ENCODE measurements at places on chromosomes 4 and X.

GRCh38 chr4:138935-139334 is 14.6 kb downstream of the ZNF718 start:
- no peak for DNase-seq

DNA sequence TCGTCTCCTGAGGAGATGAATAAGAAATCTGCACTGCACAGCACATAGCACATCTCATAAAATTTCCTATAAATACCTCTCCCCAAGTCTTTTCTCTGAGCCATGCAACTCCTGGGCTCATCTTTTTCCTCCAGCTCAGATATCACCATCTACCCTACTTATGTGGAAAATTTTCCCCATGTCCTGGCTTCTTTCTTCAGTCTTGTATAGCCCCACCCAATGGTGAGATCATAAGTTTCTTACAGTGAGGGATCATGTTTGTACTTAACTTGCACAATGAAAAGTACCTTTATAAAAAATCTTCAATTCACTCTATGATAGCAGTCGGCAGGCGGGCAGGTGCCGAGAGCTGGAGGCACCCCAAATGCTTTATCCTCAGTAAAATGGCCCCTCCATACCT is 198.6 kb upstream of the S100G start:
- DNase-seq: no peak

DNA sequence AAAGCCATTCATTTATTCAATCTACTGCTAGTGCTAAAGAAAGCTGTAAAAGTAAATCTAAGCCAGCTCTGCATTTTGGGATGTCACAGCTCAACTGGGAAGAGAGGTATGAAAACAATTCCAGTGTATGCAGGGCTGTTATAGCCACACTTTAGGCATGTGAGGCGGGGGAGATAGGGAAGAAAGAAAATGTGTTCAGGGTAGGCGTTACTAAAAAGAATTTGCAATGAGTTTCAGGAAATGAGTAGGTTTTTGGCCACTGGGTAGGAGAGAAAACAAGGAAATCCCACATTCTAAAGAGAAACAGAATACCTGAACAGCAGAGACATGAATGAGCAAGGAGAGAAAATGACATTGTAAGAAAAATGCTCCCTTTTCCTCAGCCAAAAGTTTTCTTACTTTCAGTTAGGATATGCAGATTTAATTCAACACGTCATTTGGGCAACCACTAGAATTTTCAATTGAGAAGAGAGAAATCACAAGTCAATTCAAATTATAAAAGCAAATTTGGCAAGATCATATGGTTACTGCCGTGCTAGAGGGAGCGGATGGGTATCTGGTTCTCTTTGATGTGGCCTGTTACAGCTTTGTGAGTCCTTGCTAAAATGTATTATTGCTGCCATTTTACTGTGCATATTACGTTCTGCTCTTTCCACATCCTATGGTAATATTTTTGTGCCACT is 226.3 kb downstream of the KCNIP4 start:
- no peak for DNase-seq

DNA sequence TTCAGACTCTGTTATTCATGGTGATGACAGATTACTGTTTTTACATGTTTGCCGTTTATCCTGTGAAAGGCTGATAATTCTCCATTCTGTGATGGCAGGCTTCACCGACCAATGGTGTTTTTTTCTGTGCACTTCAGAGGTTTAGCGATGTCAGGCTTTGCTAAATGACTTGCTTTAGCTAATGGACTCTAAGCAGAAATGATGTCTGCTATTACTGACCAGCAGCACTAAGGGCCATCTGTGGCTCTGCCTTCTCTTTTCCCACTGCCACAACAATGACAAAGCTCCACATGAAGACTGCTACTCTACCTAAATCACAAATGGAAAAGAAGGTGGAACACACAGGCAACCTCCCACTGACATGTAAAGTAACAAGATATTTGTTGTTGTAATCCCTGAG is 68.4 kb upstream of the ALB start:
- DNase-seq: no peak

GRCh38 chr4:43586813-43587212 is 694.3 kb downstream of the GRXCR1 start:
- DNase-seq: no peak

GRCh38 chr4:156792462-156793085 is 179.0 kb downstream of the PDGFC start:
- no peak for DNase-seq

DNA sequence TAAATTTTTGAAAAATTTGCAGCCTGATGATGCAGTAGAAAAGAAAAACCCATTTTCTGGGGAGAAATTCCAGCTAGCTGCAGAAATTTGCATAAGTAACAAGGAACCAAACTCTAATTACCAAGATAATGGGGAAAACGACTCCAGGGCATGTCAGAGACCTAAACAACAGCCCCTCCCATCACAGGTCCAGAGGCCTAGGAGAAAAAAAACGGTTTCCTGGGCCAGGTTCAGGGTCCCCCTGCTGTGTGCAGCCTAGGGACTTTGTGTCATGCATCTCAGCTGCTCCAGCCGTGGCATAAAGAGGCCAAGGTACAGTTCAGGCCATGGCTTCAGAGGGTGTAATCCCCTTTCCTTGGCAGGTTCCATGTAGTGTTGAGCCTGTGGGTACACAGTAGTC is 733.7 kb upstream of the CT83 start:
- DNase-seq: no peak

- no peak for DNase-seq
Measured at GRCh38 chrX:7941390-7942042, 14.3 kb upstream of the PNPLA4 start.

GRCh38 chr4:149306537-149306936 is 509.1 kb downstream of the IQCM start:
- no peak for DNase-seq

- DNase-seq: no peak
Measured at GRCh38 chr4:77202491-77202890, 45.5 kb downstream of the CCNG2 start.

DNA sequence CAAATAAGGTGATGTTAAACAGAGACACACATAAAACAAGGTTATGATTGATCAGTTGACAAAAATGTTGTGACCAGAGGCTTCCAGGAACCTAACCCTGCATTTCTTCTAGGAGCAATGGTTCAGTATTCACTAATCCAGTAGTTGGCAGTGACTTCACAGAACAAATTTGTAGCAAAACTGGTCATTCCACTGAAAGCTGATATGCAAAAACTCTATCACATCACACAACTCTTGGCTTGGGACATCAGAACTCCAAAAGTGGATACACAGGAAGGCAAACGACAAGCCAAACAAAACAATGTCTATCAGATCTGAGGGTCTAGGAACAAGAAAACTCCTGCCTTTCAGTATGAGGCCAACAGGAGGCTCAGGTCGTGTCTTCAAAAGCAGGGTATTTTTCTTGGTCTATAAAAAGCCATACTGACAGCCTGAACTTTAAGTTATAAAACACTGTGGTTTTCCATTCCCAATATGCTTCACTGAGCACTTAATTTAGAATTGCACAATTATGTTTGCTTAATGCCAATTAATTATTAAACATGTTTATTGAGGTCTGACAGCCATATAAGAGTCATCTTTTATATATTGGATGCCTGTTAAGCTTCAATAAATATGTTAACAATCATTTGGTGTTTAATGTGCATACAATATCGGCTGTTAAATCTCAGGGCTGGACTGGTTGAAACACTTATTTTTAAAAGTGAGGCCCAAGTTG is 45.6 kb downstream of the SOD3 start:
- no peak for DNase-seq

DNA sequence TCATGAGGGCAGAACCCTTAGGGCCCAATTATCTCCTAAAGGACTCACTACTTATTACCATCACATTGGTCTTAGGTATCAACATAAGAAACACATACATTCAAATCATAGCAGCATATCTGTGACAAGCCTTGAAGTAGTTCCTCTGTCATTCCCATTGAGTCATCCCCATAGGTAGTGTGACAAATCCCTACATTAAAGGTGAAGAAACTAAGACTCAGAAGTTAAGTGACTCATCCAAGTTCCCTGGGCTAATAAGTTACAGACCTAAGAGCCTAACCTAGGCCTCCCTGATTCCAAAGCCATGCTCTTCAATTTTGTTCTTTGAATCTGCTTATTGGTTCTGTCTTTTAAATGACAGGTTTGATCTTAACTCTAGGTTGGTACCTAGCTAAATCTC is 58.2 kb downstream of the CD38 start:
- DNase-seq: no peak

GRCh38 chr4:164621886-164622521 is 131.9 kb upstream of the SMIM31 start:
- DNase-seq: no peak

- peak; percentile 36 for DNase-seq
Measured at GRCh38 chrX:16711893-16712547, 449 bp downstream of the CTPS2 start.

- DNase-seq: no peak
Measured at GRCh38 chrX:255923-256331, 25.3 kb upstream of the PLCXD1 start.

DNA sequence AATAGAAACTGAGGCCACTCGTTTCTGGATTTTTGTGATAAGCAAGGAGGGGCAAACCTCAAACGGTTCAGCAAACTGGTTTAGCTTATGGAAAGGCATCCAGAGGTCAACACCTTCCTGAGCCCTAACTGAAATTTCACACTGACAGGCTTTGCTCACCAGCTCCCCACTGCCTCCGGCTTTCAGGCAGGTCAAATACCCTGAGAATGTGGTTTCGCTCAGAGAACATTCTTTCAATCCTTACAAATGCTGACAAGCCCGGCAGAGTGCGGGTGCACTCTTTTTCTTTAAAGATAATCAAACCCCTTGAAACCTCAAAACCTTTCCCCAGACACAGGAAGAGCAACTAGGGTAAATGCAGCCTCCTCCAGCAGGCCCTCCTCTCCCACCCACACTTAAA is 41.5 kb downstream of the CD40LG start:
- DNase-seq: no peak

DNA sequence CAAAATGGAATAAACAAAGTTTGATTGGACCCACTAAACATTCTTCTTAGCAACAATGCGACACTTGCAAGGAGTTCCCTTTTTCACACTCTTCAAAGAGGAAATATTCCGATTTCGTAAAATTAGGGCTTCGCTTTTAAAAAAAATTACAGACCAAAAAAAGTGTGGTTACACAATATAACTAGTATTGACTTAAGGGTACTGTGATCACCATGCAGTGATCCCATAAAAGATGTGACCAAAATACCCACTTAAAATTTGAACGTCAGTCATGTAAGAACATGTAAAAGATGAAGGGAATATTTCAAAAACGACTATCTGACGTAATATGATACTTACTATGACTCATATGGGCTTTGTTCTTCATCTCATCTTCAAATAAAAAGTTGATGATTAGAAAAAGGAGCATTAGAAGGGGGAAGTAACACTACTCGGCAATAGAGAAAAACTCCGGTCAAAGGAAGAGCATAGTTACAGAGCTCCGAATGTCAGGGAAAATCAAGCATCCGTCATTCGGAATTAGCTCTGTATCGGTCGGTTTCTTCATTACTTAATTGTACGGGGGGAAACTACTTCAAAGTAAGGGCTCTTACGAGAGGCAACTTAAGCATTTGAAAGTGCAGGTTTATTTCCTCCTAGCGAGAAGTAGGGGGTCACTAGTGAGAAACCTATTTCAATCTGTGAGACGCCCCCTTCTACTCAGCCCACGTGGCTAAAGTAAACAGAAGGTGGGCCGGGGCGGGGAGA is 1.3 kb upstream of the TET2 start:
- DNase-seq: no peak

GRCh38 chrX:50536955-50537354 is 66.3 kb upstream of the DGKK start:
- DNase-seq: no peak
